A549 treated with GW870086 at 1 μM for 4 hours (cell line): ENCODE measurements at places on chromosomes 6 and 20. TPM values are rescaled to one million over a fixed set of nuclear protein-coding genes. Genes with fewer than 3 reads are reported as not detected.

SLPI gene
- total RNA-seq = 10.3 to 12.4 TPM (median 11.8 TPM) in 5 replicates

ARMH2 gene
- total RNA-seq = not detected in 5 replicates

C2 gene
- 0.07 to 0.43 TPM (median 0.23 TPM) in 5 replicates for total RNA-seq

TRIM10 gene
- not detected in 5 replicates for total RNA-seq

ALDH8A1 gene
- total RNA-seq = 0.10 to 0.38 TPM (median 0.23 TPM) in 5 replicates

ULBP3 gene
- 2.9 to 4.6 TPM (median 3.7 TPM) in 5 replicates for total RNA-seq

VSTM2L gene
- total RNA-seq = 11.0 to 15.4 TPM (median 13.0 TPM) in 5 replicates

TRMT11 gene
- total RNA-seq = 9.1 to 13.2 TPM (median 12.1 TPM) in 5 replicates

FYN gene
- 3.6 to 6.1 TPM (median 4.5 TPM) in 5 replicates for total RNA-seq

UST gene
- 2.6 to 4.3 TPM (median 4.0 TPM) in 5 replicates for total RNA-seq

FITM2 gene
- 7.2 to 9.3 TPM (median 8.7 TPM) in 5 replicates for total RNA-seq

MAP3K4 gene
- total RNA-seq = 10.5 to 14.0 TPM (median 13.1 TPM) in 5 replicates

SYCP2L gene
- 2.0 to 3.3 TPM (median 2.4 TPM) in 5 replicates for total RNA-seq

EPPIN gene
- not detected in 5 replicates for total RNA-seq

PDYN gene
- not detected in 5 replicates for total RNA-seq

IGF2R gene
- total RNA-seq = 26.5 to 33.1 TPM (median 31.0 TPM) in 5 replicates

HRH3 gene
- not detected in 5 replicates for total RNA-seq

ARID1B gene
- total RNA-seq = 13.9 to 14.7 TPM (median 14.1 TPM) in 5 replicates

MTG2 gene
- total RNA-seq = 30.7 to 39.4 TPM (median 36.4 TPM) in 5 replicates

SFTA2 gene
- total RNA-seq = not detected in 5 replicates

STK35 gene
- 11.5 to 12.6 TPM (median 12.2 TPM) in 5 replicates for total RNA-seq

BCAS1 gene
- 0.37 to 0.50 TPM (median 0.39 TPM) in 5 replicates for total RNA-seq

LY6G5B gene
- total RNA-seq = 3.6 to 5.4 TPM (median 4.3 TPM) in 5 replicates

ZNF165 gene
- total RNA-seq = 0.67 to 0.97 TPM (median 0.90 TPM) in 5 replicates

GPANK1 gene
- 8.2 to 10.4 TPM (median 9.7 TPM) in 5 replicates for total RNA-seq

FAM209B gene
- total RNA-seq = 0.21 to 0.72 TPM (median 0.48 TPM) in 5 replicates

IRAK1BP1 gene
- 0.58 to 1.1 TPM (median 0.73 TPM) in 5 replicates for total RNA-seq

HUS1B gene
- total RNA-seq = 0.13 to 0.38 TPM (median 0.30 TPM) in 4 of 5 replicates, not detected in the other

WFDC10B gene
- not detected in 5 replicates for total RNA-seq

NR2E1 gene
- total RNA-seq = 0.06 TPM in 1 of 5 replicates, not detected in the others

LHFPL5 gene
- 0.06 to 0.17 TPM (median 0.10 TPM) in 3 of 5 replicates, not detected in the others for total RNA-seq

IPCEF1 gene
- 0.03 to 0.06 TPM (median 0.03 TPM) in 3 of 5 replicates, not detected in the others for total RNA-seq

DLK2 gene
- 5.1 to 7.8 TPM (median 6.8 TPM) in 5 replicates for total RNA-seq

BPIFB1 gene
- total RNA-seq = 0.08 to 0.10 TPM in 2 of 5 replicates, not detected in the others

SNX5 gene
- total RNA-seq = 223 to 242 TPM (median 237 TPM) in 5 replicates

DSTN gene
- total RNA-seq = 672 to 806 TPM (median 733 TPM) in 5 replicates
